ENCODE measurements at places on chromosomes 5 and 9.

DNA sequence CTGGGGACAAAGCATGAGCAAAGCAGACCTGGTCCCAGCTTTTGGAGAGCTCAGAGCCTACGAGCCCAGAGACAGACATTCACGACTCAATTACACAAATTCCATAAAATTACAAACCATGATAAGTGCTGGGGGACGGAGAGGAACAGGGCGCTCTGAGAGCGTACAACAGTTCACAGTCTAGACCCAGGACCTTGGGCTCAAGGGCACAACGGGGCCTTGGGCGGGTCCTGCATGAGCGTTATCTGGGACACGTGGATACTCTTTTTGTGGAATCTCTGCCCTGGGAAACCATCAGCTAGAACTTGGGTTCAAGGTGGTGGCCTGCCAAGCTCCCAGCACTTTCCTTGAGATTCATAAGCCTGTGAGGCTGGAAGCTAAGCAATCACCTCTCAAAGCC, 9.4 kb upstream of the ANXA6 start:
- no peak for DNase-seq

GRCh38 chr5:156594406-156594805, 255.7 kb upstream of the PPP1R2B start:
- no peak for DNase-seq

GRCh38 chr5:174849426-174849825, 125.0 kb downstream of the MSX2 start:
- DNase-seq = no peak

DNA sequence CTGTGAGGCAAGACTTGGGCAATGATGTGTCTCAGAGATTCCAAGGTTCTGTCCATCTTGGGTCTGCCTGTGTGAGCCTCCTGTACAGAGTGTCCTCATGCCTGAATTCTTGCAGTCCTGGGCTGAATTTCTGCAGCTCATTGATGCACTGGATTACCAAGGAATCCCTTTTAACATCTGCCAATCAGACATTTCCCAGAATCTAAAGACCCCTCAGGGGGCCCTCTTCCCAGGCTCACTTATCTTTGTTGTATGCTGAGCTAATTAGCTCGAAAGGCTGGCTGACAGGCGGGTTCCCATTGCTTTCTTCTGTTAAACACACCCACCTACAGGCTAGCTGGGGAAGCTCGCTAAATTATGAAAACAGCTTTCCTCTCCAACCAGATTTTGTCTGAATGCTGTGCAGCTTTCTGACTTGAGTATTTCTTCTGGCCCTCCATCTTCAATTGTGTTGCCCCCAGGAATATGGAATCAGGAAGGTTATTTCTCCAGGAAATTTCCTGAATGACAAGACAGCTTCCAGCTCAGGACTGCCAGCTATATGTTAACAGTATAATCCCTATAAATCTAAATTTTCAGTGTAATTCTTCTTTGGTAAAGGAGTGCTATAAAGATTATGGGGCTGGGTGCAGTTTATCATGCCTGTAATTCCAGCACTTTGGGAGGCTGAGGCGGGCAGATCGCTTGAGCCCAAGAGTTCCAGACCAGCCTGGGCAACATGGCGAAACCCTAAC, at the start of gene LIX1:
Gene LIX1, minus strand, starts transcription at position 91 of the 734 bp plus-strand sequence. Its CDS starts 35 bp downstream, at position 56.
- DNase-seq = peak; percentile 26

- DNase-seq = no peak
Measured at GRCh38 chr5:132473019-132473531, 17.5 kb downstream of the IRF1 start.

- DNase-seq = no peak
Measured at GRCh38 chr5:27242258-27242626, 203.9 kb upstream of the CDH9 start.

- DNase-seq = no peak
Measured at GRCh38 chr9:131657037-131657377, 82.9 kb downstream of the RAPGEF1 start.

DNA sequence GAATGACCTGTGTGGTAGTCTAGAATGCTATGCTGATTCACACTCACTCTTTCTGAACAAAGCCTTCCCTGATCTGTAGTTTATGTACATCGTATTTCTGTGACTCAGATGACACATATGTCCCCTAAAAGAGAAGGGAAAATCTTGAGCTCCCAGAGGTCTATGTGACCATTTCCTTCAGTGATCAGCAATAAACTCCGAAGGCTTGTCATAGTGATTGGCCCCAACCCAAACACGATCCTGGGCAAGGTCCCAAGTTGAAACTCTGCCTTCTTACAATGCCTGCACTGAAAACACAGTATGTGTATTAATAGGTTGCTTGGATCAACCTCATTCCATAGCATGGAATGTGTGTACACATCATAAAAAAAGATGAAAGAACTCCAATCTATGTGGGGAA, 685.8 kb downstream of the MAT2B start:
- DNase-seq = peak; percentile 43

DNA sequence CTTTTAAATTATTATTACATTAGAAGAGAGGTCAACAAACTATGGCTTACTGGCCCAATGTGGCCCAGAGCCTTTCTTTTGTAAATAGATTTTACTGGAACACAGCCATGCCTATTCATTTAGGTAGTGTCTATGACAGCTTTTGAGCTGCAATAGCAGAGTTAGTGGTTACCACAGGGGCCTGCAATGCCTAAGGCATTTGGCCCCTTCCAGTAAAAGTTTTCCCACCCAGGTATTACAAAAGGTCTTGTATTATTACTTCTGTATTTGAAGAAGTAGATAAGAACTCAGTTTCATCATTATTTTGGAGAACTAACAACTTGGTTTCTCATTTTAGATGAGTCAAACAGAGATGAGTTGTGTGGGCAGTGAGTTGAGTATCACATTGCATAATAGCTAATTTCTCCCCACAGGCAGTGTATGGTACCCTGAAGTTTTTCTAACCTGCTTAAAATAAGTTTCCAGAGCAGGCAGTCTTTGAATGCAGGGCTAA, 9.5 kb downstream of the MTRR start:
- no peak for DNase-seq

All from fibroblast of skin of left quadriceps (primary cell).